Umbilical cord (tissue), 2 donors: ENCODE measurements at places on chromosomes 1 and 21. TPM values are rescaled to one million over a fixed set of nuclear protein-coding genes. Genes with fewer than 3 reads are reported as not detected.

- peak; percentile 2 for DNase-seq
Measured at GRCh38 chr1:221069178-221069903, 190.1 kb downstream of the HLX start.

DNA sequence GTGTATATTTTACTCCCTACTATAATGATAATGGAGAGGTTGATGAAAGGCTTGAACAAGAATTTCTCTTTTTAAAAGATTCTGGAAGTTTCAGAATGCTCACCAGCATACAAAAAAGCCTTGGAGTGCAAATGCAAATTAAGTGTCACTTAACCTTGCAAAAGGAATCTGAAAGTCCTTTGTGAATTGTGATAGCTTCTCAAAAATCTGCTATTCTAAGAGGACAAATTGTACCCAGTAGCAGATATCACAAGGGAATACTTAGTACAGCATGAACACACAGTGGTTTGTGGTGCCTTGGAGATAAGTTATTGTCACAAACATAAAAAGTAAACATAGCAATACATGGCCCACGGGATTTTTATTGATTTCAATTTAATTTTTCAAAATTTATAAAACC is 1208.3 kb upstream of the B3GALT2 start:
- no peak for DNase-seq

The CROCC gene
- 17.3 TPM for total RNA-seq

The PIK3C2B gene
- total RNA-seq: 7.7 TPM

DNA sequence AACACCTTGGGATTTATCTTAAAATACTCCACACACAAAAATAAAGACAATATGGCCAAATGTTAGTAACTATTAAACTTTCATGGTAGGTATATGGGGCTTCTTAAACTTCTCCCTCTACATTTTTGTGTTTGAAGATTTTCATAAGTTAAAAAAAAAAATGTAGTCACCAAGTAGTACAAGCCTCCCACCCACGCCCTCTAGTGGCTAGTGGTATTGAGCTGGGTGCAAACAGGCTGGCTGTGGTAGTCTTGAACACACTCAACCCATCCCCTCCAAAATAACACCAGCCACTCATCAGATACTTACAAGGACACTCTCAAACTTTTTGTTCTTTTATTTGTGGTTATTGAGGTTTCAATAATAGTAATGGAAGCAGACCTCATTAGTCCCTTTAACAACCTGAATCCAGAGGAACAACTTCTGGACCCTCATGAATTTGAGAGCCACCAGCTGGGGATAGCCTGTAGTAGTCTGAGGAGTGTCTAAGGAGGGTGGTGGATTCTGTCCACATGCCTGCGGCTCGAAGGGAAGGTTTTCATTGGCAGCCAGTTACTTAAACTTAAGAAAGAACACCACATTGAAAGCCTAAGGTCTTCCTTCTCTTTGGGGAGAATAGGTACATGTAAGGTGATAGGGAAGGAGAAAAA is 15.6 kb downstream of the RD3 start:
- peak; percentile 65 for DNase-seq
